Ureter (tissue), 1 donor: ENCODE measurements at places on chromosomes 1 and 21.

GRCh38 chr1:9597361-9598315 lies 8.9 kb downstream of the TMEM201 start:
- no peak for DNase-seq

GRCh38 chr1:27609210-27609555 lies 5.2 kb upstream of the AHDC1 start:
- DNase-seq = no peak

DNA sequence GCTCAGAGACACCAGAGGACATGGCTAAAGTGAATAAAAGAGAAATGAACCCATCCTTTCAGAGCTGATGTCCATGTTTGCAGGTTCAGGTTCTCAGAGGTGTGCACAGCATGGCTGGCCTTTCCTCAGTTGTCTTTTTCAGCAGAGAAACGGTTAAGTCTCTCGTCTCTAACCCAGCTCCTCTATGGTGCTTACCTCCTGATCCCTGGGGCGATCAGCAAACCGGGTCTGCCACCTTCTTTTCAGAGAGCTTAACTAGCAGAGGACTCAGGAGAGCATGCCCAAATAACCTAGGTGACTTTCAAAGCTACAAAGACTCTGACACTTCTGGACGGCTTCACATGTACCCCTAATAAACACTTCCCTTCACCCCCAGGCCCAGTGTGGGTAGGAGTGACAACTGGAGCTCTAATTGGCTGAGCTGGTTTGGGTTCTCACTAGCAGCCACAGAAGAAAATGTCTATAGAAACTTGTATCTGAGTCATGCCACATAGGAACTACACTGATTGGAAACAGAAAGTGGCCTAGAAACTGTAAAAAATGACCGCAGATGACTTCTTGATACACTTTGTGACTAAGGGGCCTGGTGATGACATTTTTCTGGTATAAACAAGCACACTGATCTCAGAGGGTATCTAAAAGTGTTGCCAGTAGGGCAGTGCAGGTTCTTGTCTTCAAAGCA lies at the start of gene AIM2:
Gene AIM2, minus strand, starts transcription at position 329 of the 682 bp plus-strand sequence. CDS start 3,267 bp downstream, outside the sequence.
- DNase-seq = no peak

GRCh38 chr1:106980121-106980520 lies 76.4 kb upstream of the PRMT6 start:
- no peak for DNase-seq

- DNase-seq = no peak
Observed at GRCh38 chr1:244074559-244075171, 23.6 kb downstream of the ZBTB18 start.

- no peak for DNase-seq
Observed at GRCh38 chr1:201715351-201715750, 113.6 kb upstream of the IPO9 start.

GRCh38 chr1:201760516-201760915 lies 68.4 kb upstream of the IPO9 start:
- DNase-seq = no peak

DNA sequence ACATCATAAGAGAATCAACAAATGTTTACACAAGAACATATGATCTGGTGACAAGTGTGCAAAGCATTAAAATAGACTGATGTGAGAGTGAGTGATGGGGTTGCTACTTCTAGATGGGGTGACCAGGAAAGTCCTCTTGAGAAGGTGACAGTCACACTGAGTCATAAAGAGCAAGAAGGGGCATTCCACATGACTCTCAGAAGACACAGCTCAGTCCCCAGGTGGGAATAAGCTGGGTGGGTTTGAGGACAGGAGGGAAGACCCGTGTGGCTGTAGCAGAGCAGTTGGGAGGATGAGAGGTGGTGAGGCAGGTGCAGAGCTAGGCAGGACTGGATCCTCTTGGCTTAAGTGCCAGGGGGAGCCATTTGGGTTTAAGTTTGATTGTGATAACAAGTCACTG lies 53.1 kb downstream of the TNR start:
- no peak for DNase-seq

DNA sequence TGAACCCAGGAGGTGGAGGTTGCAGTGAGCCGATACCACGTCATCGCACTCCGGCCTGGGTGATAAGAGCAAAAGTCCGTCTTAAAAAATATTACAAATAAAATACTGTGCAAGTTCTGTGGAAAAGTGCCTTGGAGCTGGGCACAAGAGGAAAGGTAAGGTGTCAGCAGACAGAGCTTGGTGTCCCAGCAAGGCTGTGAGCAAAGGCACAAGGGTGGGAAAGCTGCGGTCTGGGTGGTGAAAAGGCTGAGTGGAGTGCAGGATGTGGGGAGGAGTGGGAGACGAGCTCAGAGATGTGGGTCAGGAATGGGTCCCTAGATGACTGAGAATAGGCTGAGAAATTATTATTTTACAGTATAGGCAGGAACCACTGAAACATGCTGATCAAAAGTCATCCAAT lies 150.6 kb downstream of the RHOU start:
- peak; percentile 24 for DNase-seq
